ENCODE measurements at places on chromosomes 11 and 22. TPM values are rescaled to one million over a fixed set of nuclear protein-coding genes. Genes with fewer than 3 reads are reported as not detected.

The APOA4 gene
- not detected for total RNA-seq

The MED17 gene
- total RNA-seq: 22.2 TPM

The ZNF214 gene
- 0.76 TPM for total RNA-seq

The CARNS1 gene
- 0.16 TPM for total RNA-seq

The IL10RA gene
- not detected for total RNA-seq

The SLC6A5 gene
- total RNA-seq: not detected

The ADORA2A gene
- total RNA-seq: 1.4 TPM

The HTR3A gene
- not detected for total RNA-seq

The MS4A14 gene
- not detected for total RNA-seq

The KDM4F gene
- total RNA-seq: not detected

The GTSE1 gene
- total RNA-seq: 32.4 TPM

The OR8D1 gene
- not detected for total RNA-seq

The CHRM1 gene
- 0.05 TPM for total RNA-seq

The NTM gene
- total RNA-seq: not detected

The CDHR5 gene
- total RNA-seq: 0.05 TPM

The TEX54 gene
- not detected for total RNA-seq

The MS4A3 gene
- total RNA-seq: not detected

The DPP3 gene
- total RNA-seq: 54.5 TPM

The CXCR5 gene
- total RNA-seq: 0.03 TPM

The ARHGEF17 gene
- 8.5 TPM for total RNA-seq

The SLC22A8 gene
- total RNA-seq: not detected

The SCUBE2 gene
- total RNA-seq: 0.43 TPM

The TUB gene
- total RNA-seq: 5.2 TPM

The LUZP2 gene
- not detected for total RNA-seq

The SLC16A8 gene
- total RNA-seq: not detected

The CSKMT gene
- 17.8 TPM for total RNA-seq

The OR2D3 gene
- not detected for total RNA-seq
